NCI-H345 (cell line): ENCODE measurements at places on chromosomes 7 and 10.

GRCh38 chr10:50990568-50991455 lies 83.5 kb upstream of the PRKG1 start:
- peak; percentile 38 for DNase-seq

GRCh38 chr10:72564596-72564995 lies 61.3 kb downstream of the MICU1 start:
- DNase-seq, result no peak

DNA sequence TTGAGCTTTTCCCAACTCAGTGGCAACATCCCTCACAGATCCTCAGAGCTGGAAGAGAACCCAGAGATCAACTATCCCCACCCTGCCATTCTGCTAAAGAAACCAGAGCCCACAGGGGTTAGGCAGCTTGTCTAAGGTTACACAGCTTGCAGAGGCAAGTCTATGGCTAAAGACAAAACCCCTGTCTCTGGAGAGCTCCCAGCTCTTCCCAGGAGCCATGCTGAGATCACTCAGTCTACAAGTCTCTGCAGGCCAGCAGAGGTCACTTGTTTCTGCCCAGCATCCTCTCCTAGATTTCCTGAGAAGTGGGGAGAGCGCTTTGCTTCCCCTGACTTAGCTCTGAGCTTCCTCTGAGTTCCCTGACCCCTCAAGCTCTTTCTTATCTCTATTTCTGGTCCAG lies 28.5 kb upstream of the LOXL4 start:
- DNase-seq, result no peak

- no peak for DNase-seq
Measured at GRCh38 chr10:129253161-129253864, 213.7 kb upstream of the MGMT start.

GRCh38 chr7:149793261-149793660 lies 19.9 kb upstream of the ZNF467 start:
- no peak for DNase-seq

- DNase-seq, result no peak
Measured at GRCh38 chr7:131873581-131873980, 317.2 kb upstream of the PODXL start.

DNA sequence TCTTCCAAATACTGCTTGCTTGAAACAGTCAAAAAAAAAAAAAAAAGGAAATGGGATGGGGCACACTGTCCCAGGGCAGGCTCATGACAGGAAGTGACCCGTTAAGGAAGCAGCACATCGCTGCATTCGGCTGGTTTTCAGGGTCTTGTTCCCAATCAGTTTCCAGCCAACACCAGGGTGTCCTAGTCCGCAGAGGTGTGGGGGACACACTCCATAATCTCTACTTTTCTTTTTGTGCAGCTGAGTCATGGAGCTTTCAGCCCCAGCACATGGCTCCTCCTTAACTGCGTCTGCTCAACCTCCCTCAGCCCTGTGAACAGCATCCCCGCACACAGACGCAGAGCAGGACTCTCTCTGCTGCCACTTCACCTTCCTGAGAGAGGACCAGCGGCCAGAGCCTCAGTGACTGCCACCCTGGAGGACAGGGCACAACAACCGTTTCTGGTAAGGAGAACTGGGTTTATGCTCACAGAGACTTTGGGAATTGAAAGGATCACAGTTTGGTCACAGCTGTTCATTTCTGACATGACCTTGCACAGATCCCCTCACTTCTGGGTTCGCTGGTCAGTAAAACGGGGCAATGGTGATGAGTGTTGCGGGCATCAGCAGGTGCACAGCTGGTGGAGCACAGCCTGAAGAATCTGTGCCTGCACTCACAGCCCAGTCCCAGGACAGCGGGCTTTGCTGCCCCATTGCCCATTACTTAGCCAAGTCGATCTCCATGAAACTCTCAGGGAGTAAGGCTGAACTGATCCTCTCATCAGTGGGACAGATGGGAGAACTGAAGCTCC lies at the start of gene GIMAP5:
Gene GIMAP5 (plus strand): TSS at position 154 of the 791 bp plus-strand sequence. CDS start 3,467 bp downstream, outside the sequence.
- DNase-seq, result no peak

DNA sequence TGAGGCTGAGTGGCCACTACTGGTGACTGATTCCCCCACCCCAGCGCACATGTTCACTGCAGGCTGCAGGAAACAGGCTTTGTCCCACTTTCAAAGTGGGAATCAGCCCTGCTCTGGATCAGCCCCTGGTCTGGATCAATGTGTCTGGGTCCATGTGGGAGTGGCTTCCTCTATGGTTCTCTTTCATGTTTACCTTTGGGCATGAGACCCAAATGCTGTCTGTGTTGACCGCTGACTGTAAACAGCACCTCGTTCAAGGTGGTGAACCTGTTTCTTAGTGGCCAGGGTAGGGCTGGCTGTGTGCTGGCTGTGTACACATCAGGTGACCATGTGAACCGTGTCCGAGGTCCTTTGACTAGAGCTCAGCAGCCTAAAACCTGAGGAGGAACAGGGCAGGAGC lies 121.8 kb downstream of the CAMK1D start:
- DNase-seq, result no peak

DNA sequence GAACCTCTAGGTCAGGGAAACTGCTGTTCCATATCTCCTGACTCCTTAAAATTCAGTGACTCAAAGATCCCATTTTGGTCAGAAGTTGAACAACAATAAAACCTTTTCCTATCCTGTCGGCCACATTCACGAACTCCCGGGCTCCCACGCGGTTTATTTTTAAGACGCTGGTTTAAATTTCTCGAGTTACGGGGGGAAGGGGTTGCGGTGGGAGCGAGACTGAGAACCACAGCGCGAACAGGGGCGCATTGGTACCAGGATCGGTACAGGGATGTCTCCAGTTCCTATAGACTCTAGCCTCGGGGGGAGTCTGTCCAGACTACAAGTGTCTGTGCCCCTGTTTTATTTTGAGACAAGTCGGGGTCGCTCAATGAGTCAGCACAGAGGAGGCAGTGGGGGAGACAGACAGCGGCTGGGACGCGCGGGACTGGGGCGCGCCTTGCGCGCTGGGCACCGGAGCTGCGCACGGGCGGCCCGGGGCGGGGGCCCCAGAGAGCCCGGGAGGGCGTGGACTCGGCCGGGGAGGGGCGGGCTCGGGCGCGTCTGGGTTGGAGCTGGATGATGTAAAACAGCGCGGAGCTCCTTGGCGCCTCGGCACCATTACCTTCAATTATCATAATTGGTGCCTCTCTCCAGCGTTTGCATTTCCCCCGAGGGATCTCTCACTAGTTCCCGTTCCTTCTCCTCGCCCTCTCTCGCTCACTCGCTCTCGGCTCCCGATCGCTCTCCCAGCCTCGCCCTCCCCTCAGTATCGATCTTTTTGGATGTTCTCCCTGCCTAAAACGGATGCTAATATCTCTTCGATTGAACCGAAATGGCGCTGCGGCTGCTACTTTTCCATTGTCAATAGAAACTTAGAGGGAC lies 8.7 kb upstream of the BAMBI start:
- DNase-seq, result peak; percentile 72
